CD4-positive, alpha-beta T cell treated with Interleukin-4 for 4 hours (primary cell): ENCODE measurements at places on chromosomes 3 and 15.

GRCh38 chr3:124684459-124684858 is 45.8 kb upstream of the UMPS start:
- no peak for DNase-seq

DNA sequence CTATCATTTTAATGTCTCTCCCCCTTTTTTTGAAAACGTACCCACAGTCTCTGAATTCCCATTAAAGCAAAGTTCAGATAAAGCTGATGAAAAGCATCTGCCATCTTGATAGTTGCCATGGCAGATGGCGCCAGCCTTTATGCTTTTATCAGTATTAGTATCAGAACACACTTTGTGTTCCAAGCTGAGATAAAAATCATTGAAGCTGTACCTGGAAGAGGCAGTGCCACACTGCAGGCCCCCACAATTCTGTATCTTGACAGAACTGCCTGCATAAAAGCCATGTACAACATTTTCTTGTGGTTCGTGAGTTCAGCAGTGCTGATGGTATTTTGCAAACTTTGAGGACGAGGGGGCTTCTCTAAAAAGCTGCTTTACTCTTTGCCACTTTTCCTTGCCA is 311.7 kb downstream of the SATB1 start:
- no peak for DNase-seq

GRCh38 chr3:70743754-70744153 is 431.3 kb upstream of the MDFIC2 start:
- DNase-seq: no peak

DNA sequence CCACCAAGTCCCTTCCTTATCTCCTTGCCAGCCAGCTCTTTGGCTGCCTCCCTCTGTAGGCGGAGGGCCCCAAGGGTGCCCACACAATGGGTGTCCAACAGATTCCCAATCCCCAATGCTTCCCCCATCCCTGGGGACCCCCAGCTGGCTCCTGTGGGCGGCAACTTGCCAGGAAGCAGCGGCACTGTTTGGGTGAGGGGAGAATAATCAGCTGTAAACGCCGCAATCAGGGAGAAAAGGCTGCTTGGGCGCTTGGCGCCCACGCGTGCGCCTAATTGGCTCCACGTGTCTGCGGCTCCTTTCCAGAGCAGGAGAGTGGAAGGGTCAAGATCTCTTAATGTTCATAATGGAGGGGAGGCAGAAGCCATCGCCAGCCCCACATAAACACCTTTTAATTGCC is 67.9 kb upstream of the TMEM115 start:
- no peak for DNase-seq

DNA sequence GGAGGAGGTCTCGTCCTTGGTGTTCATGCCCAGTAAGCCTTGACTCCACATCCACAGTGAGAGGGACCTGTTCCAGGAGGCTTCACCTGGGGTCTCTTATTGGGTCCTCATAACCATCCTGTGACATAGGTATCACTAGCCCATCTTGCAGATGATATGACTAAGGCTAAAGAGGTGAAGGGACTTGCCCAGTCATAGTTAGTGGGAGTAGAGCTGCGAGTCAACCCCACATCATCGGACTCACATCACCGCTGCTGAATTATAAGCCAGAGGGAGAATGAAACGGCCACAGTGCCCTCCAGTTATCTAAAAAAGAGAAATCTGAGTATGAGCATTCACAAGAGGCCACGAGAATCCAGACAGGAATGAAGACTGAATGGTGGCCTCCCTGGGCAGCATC is 66.0 kb downstream of the MESD start:
- no peak for DNase-seq

DNA sequence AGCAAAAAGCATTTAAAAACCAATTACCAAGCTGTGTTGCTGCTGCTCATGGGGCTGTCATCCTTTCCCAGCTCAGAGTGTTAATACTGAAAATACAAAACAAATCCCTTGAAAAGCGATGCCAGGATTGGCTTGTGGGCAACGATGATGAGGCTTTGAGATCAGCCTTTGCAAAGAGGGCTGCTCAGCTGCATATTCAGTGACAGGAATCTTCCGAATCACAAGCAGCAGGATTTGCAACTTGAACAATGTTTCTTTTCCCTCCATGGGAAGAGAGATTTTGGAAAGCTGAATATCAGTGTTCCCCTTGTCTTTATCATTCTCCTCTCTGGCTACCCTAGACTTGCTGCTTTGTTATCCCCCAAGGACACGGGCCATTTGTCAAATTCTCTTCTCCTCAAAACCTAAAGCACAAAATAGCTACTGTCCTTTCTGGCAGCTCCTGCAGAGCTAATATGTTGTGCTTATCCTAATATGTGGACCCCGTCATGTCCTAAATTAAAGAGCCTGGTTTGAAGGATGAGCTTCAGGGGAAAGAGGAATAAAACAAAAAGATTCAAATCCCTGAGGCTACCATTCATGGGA is 375.8 kb downstream of the GAP43 start:
- DNase-seq: no peak

DNA sequence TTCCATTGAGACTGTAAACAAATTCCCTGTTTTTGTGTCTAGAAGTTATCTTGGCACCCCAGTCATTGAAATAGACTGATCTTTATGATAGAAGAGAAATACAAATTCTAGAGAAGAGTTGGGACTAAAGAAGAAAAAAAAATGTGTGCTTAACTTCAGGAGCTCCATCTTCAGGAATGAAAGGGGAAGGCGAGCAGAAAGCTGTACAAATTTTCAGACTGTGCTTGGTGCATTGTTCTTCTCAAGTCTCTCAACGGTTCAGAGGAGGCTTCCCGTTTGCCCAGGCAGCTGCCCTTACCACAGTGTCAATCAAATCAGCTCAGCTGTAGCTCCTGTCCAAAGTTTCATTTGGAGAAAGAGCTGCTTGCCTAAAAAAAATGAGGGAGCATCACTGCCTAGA is 41.7 kb downstream of the OXSM start:
- no peak for DNase-seq
